Activated naive CD8-positive, alpha-beta T cell treated with anti-CD3 and anti-CD28 coated beads, Interleukin-2, amount 50 U/mL, for 16 hours (primary cell): ENCODE measurements at places on chromosomes 3 and 15.
A peak's percentile ranks its signal among the peaks of the same experiment; 100 is the strongest.

DNA sequence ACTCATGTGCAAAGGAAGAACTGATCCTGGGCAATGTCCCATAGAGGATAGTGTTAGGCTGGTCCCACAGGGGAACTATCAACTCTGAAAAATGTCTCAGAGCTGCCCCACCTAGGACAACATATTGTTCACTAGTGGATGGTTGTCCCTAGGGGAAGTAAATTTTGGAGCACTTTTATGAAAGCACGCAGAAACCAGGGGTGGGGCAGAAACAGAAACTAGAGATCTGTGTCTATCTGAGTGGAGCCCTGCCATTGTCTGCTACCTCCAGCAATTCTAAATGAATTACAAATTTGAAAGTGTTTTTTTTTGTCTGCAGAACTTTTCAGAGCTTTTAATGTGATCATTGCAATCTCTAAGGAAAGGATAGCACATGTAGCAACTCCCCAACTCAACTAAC, 357.1 kb upstream of the PROK2 start:
- no peak for DNase-seq

GRCh38 chr15:33074212-33074611, 120.3 kb downstream of the FMN1 start:
- no peak for DNase-seq

DNA sequence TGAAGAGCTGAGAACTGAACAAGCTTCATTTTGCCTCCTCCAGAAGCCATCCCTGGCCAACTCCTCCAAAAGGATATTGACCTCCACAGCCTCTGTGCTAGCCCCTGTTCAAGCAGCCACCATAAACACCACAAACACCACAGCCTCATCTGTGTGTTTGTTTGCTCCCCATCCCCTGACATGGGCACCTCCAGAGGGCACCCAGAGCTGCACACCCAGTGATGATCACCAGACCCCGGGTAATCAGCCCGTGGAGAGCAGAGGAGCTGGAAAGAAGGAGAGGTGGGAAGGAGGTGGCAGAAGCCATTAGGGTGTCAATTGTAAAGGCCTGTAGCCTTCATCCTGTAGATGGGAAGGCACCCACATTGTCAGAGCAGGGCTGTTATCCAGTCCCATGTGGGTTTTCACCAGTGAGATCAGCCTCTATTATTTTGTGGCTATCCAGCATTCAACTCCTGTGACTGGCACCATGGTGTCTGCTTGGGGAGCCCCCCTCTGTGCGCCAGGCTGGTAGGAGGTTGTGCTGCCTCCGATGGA, 6.8 kb upstream of the WNT7A start:
- DNase-seq, result no peak

GRCh38 chr15:100310041-100310405, 31.8 kb downstream of the ADAMTS17 start:
- DNase-seq, result no peak

GRCh38 chr3:139689122-139689521, 11.3 kb upstream of the NMNAT3 start:
- DNase-seq, result no peak

- no peak for DNase-seq
These were observed 155.8 kb downstream of the EPHA6 start for GRCh38 chr3:96970211-96970610.

DNA sequence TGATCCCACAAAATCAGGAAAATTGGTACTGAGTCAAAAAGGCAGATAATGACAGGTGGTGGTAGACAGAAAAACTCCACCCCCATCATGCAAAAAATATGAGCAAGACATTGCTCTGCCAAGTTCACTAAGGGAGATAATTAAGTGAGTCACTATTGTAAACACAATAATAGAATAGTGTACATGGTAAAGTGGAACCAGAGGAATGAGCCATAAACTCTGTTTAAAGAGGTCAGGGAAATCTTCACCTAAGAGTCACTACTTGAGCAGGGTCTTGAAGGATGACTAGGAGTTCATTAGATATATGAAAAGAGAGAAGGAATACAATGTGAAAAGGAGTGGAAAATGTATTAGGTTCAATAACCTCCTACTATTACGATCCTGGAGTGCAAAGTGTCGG, 213.4 kb upstream of the PEX5L start:
- no peak for DNase-seq

DNA sequence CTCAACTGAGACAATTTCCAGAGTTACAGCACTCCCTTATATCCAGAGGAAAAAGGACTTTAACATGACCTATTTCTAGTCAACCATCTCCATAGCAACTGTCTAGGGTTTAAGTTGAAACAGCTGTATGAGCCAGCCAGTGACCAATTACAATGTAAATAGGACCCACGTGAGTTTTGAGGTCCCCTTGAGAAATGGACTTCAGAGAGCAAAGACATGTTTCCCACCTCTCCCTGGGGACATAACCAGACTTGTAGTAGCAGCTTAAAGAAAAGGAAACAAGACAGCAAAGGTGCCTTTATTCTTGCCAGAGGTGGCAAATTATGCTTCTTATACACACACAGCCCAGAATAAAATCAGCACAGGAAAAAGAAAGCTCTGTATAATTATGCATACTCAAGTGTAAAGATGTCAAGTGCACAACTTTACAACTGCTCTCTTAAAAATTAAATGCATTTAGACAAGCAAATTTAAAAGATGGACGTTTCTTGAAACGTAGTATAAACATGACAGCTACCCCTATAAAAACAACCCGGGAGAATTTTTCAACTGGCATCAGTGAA, 40.2 kb downstream of the SUMF1 start:
- no peak for DNase-seq

GRCh38 chr3:34132069-34132692, 333.8 kb downstream of the PDCD6IP start:
- no peak for DNase-seq

DNA sequence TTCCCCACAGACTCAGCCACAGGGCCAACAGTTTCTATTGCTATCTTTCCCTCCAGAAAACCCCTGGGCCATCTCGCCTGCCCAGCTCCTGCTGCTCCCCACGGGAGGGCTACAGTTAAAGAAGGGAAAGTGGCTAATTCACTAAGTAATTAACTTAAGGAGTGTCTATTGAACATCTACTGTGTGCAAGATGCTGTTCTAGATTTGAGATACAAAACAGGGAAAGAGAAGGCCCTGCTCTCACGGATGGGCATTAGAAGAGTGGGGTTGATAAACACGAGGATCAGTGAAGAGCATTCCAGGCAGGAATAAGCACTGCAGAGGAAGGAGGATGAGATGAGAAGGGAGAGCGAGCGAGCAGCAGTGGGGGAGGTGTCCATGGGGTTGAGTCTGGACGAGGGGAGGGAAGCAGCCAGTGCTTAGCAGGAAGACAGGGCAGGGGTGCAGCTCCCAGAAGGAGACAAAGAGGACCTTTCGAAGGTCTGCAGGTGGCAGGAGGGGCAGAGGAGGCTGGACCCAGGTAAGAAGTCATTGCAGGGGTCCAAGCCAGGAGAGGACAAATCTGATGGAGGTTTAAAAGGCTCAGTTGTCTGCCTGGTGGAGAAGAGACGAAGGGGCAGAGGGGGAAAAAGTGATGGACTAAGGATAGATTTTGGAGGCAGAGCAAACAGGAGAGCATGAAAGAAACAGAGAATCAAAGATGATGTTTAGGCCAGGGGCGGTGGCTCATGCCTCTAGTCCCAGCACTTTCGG, 64.7 kb downstream of the KLF15 start:
- DNase-seq, result no peak

DNA sequence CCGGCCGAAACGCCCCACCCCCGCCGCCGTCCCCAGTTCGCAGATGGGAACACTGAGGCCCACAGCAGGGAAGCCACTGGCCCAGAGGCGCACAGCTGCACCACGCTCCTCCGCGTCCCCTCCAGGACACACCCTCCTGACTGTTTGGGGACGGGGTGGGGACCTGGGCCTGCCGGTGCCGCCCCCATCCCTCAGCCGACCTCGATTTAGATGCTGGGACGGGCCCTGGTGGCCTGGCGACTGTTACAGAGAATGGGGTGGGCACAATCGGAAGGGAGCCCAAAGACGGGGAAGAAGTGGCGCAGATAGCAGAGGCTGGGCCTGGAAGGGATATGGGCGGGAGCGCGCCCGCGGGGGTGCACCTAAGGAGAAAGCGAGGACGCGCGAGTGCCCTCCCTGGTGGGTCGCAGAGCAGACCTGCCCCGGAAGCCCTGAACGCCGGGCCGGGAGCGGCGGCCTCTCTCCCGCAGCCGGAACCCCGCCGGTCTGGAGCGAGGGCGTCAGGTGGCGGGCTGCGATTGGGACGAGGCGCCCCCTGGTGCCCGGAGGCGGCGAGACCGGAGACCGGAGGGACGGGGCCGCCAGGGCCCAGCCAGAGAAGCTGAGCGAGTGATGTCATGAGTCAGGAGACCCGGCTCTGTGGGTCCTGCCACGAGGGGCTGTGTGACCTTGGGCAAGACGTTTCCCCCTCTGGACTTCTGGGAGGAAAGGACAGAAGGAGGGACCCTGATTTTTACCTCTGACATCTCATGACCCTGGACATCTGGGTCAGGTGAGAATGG, 78.4 kb downstream of the IQSEC1 start:
- DNase-seq, result peak; percentile 68
